ENCODE measurements at places on chromosomes 5 and 9. TPM values are rescaled to one million over a fixed set of nuclear protein-coding genes. Genes with fewer than 3 reads are reported as not detected.

The FSTL4 gene
- total RNA-seq = not detected

The ARSI gene
- under 0.01 TPM for total RNA-seq

The EIF4E1B gene
- not detected for total RNA-seq

The COL15A1 gene
- 0.30 TPM for total RNA-seq

The RLN2 gene
- total RNA-seq = 0.32 TPM
